ENCODE measurements at places on chromosomes 6 and 20.
A peak's percentile ranks its signal among the peaks of the same experiment; 100 is the strongest.

DNA sequence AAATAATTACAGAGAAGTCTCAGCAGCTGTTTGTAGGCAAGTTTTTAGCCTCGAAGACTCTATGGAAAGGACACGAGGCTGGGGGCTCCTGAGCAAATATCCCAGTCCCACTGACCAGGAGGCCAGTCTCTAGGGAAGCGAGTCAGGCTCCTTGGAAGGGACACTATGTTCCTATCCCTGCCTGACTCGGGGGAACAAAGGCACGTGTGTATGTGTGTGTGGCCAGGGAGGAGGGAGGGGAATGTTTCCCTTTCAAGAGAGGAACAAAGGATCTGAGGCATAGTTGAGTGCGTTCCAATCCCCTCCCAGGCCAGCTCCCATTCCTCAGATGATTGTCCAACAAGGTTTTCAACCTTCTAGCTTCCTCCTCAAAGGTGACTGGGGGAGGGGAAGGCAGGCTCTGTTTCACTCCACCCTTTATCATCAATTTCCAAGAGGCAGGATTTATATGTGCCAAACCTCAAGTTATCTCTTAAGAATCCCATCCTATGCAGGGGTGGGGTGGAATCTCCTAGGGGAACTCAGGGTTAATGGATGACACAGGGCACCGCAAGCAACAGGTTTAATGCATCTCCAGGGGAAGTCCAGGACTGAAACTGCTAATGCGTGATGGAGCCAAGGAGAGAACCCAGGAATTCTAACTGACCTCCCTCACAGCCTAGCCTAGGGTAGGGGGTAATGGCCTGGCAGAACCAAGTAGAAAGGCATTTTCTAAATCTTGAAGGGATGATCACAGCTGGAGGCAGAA, 9.9 kb downstream of the BCL2L1 start:
- peak; percentile 96 for DNase-seq

GRCh38 chr20:31822421-31823330, 3.5 kb downstream of the MYLK2 start:
- DNase-seq = peak; percentile 82

DNA sequence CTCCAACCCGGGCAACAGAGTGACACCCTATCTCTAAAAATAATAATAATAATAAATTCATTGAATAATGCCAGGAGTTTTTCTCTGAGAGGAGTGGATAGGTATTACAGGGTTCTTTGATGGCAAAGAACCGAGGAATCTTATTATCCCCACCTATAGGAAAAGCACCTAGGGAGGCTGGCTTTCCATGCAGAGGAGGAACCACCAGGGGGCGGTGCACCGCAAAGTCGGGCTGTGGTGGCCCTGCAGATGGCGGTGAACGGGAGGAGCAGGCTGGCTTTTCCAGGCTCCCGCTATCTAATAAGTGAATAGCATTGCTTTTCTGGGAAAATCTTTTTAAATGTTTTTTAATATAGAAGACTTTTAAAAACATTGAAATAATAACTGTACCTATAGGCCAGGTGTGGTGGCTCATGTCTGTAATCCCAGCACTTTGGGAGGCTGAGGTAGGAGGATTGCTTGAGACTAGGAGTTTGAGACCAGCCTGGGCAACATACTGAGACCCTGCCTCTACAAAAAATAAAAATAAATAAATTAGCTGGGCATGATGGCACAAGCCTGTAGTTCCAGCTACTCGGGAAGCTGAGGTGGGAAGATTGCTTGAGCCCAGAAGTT, 864.2 kb downstream of the KIF16B start:
- peak; percentile 8 for DNase-seq

DNA sequence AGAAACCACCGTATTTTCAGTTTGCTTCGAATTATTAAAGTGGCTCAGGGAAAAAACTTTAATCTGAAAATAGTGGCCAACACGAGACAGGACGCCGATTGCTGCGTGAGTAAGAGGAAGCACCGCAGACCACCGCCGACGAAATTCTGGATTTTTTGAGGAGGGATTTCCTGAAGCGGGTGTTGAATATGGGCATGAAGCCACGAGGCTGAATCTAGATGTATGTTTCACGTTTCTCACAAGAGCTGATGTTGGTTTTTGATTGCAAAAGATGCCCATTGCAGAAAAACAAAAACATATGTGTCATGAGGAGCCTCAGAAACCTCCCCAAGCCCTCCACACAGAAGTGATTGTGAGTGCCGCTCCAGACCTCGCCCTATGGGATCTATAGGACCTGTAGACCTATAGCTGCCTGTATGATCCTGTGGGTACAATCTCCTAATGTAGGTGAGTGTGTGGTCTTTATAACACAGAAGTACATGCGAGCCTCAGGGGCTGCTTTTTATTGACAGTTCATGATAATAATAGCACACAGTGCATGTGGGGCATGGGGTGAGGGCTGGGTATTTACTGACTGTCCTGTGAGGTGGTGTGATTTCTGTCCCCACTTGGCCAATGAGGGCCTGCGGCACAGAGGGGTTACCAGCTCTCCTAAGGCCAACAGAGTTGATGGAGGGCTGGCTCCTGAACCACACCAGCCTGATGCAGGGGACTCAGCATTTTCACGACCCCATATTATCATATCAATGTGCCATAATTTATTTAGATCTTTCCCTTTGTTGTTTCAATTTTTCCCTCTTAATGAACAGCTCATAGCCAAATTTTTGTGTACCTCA, 243.9 kb downstream of the DLL1 start:
- DNase-seq = no peak

DNA sequence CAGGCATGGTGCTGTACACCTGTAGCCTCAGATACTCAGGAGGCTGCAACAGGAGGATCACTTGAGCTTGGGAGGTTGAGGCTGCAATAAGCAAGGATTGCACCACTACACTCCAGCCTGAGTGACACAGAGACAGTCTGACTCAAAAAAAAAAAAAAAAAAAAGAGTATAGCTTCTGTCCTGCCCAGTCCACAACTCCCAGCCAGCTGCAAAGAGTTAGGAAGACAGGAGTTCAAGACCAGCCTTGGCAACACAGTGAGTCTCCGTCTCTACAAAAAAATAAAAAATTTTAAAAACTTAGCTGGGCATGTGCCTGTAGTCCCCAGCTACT, 28.3 kb upstream of the TLDC2 start:
- no peak for DNase-seq

GRCh38 chr6:150280703-150281102, 88.1 kb upstream of the IYD start:
- DNase-seq = no peak

- DNase-seq = no peak
These were observed 21.4 kb upstream of the RIPOR2 start for GRCh38 chr6:24957199-24957598.

DNA sequence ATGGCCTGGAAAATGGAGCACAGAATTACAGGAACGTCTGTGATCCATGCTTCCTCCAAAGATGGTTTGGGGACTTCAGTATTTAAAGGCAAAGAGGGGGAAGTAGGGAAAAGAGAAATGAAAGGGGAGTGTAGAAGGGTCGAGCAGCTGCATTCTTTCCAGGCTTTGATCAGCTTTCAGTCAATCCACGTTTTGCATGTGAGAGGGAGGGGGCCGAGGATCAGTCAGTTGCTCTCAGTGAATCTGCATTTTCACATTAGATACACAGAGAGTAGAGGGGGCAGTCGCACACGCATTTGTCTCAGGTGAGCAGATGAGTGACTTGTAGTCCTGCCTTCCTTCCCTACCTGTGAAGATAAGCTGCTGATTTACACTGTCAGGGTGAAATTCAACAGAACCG, 78.8 kb downstream of the FOXF2 start:
- no peak for DNase-seq

DNA sequence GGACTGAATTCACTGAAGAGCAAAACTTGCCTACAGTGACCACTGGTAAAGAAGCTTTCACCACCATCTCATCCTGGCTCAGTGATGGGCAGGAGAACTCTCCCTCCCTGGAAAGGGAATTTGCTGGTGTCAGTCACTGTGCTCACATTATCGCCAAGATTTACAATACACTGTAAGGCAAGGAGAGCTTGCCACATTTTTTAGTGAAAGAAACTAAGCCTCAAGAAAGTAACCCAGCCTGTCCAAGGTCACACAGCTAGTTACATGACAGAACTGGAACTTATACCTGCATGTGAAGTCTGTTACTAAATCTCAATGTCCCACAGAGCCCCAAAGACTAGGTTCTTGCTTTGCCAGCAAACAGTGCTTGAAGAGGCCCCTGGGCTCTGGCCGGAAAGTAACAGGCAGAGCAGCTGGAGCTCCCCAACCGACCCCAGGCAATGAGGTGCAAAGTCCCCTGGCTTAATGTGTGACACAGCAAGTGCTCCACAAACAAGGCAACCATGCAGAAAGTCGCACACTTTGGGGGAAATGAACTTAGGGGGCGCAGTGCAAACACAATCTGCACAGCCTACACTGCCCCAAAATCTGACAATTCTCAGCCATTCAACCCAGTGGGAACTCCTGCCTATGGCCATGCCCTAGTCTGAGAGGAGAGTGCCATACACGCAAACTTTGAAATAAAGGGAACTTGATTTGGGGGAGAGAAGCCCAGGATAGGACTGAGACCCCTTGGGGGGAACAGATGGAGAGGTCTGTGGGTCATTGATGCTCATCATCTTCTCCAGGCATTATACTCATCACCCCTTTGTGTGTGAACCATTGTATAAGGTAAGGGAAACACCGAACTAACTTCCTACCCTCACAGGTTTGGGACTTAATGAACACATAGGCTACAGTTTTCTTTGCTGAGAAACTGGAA, 1.9 kb downstream of the BCL2L1 start:
- no peak for DNase-seq

DNA sequence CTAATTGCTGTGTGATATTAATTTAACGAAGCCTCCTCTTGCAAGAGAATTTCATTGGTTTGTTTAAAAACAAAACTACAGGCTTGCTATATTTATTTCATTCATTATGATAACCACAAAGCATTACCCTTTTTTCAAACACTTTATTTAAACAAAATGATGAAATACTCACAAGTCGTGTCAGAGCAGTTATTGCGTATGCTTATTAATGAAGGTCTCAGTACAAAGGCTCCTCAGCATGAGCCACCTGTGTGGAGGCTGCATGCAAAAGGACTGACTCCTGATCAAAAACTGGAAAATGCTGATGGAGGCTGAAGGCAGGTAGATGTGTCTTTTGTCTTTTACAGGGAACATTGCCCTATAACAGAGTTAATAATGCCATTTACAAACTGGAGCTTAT, 130.5 kb downstream of the CRYBG1 start:
- no peak for DNase-seq

- DNase-seq = no peak
These were observed 672 bp downstream of the PREX1 start for GRCh38 chr20:48826883-48827771.

DNA sequence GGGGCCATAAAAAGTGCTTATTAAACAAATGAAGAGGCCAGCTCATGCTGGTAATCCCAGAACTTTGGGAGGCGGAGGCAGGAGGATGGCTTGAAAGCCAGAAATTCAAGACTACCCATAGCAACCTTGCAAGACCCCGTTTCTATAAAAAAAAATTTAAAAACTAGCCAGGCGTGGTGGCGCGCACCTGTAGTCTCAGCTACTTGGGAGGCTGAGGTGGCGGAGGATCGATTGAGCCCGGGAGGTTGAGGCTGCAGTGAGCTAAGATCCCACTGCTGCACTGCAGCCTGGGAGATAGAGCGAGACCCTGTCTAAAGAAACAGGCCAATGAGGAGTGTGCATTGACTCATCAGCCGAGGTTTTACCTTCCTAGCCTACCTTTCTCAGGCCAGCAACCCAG, 15.2 kb downstream of the NPEPL1 start:
- no peak for DNase-seq

GRCh38 chr6:126786262-126786661, 332.2 kb upstream of the RSPO3 start:
- DNase-seq = no peak

DNA sequence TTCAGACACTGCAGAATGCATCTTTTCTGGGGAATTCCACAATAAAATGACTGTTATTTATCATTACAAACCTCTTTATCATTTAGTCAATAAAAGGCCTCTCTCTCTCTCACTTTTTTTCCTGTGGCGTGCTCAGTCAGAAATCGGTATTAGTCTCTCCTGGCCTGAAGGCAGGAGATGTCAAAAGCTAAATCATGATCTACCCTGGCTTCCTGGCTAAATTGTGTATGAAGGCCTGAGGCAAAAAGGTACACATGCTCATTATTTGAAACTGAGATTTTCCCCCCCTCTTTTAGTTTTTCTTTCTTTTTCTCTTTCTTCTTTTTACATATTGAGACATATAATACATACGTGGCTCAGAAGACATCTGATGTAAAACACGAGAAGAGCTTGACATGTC, 375.0 kb upstream of the SLC35B3 start:
- DNase-seq = no peak

GRCh38 chr6:7145885-7146828, 38.4 kb downstream of the RREB1 start:
- peak; percentile 68 for DNase-seq

- no peak for DNase-seq
These were observed 36.6 kb downstream of the IRF4 start for GRCh38 chr6:428047-428603.

GRCh38 chr6:12343122-12343439, 52.9 kb downstream of the EDN1 start:
- no peak for DNase-seq

- DNase-seq = peak; percentile 36
These were observed 43.1 kb upstream of the CD93 start for GRCh38 chr20:23129266-23129665.

- DNase-seq = no peak
These were observed 87.0 kb upstream of the RSPO3 start for GRCh38 chr6:127031511-127031910.

- no peak for DNase-seq
These were observed 91.2 kb upstream of the EXOC2 start for GRCh38 chr6:783966-784735.

DNA sequence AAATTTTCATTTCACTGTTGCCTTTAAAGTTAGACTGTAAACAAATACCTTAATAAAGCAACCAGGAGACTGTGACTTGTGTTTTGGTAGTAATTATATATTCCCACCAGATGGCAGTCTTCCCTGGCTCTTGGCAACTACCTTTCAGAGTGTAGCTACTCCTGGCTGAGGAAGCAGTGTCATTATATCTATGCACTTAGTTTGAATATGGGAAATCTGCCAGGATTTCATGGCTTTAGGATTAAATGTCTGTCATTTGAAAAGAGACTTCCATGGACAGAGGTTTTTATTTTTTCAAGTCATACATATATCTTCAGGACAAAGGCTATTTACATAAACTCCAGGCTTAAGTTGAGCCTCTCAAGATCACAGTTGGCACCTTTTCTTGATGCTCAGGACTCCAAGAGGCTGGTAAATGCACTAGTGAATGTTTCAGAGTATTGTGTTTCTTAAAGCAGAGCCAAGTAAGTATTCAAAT, 160.1 kb downstream of the C6orf58 start:
- peak; percentile 83 for DNase-seq

GRCh38 chr6:117222861-117223260, 42.5 kb upstream of the VGLL2 start:
- DNase-seq = no peak

DNA sequence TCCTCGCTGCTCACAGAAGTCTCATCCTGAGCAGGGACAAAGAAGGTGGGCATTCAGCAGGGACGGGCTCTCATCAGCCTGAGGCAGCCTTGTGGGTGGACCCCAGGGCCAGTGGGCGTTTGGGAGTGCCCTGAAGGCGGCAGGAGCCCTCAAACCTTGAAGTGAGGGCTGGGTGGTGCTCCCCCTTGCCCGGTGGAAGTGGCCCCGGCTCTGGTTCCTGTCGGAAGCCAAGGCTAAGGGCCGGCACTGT, 110.5 kb downstream of the NOL4L start:
- no peak for DNase-seq

Measured in Ammon's horn (tissue), 1 donor.